HuH-7.5 (cell line): ENCODE measurements at places on chromosomes 1 and 21.

DNA sequence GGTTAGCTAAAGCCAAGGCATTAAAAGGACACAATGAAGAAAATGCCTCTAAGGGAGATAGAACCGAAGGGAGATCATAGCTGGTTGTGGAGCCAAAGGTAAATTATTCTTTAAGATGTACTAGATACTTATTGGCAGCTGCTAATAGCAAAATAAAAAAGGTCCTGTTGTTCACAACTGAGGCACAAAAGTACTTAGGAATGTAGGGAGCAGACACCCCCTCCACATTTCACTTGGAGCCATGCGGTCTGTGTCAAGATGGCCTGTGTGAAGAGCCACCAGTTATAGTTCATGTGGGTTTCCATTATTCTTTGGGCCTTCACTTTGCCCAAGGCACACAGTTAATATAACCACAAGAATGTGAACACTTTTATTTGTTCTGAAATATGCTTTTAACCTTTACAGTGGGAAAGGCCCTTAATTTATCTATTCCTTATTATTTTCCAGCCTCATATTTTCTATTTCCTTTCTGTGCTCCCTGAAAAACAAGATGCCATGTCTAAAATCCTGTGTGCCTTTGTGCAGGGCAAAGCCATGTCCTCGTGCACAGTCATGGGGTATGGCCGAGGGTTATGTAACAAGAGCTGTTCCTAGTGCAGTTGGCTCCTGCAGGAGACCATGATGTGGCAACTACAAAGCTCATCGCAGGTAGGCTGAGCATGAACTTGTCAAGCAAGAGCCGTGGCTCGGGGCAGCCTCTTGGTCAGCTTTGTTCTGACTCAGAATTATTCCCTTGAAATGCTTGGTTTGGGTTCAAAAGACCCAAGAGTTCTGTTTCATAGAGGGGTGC is 16.2 kb upstream of the WDR26 start:
- DNase-seq = no peak

DNA sequence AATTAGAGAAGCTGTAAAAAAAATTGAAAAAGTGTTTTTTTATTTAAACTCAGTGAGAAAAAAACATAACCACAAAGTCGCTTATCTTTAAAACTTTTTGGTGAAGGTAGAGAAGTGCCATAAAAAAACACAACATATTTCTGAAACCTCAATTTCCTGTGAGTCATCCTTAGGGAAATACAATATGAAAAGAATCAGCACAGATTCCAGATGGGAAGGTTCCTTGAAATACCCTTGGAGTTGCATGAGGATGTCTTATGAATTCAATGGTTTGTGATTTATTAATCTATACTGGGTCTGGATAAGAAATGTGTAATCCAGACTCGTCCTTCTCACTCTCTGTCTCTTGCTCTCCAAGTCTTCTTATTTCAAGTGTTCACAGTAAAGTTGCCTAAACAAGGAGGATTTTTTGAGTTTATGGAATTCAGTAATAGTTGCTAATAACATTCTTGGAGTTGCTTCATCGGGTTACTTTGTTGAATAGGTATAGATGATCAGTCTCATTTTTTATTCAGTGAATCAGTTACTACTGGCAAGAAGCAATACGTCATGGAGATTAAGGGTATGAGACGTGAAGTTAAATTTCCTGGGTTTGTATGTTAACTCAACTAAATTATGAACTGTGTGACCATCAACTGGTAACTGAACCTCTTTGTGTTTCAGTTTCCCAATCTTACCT is 191.4 kb downstream of the KCNK2 start:
- DNase-seq = no peak

DNA sequence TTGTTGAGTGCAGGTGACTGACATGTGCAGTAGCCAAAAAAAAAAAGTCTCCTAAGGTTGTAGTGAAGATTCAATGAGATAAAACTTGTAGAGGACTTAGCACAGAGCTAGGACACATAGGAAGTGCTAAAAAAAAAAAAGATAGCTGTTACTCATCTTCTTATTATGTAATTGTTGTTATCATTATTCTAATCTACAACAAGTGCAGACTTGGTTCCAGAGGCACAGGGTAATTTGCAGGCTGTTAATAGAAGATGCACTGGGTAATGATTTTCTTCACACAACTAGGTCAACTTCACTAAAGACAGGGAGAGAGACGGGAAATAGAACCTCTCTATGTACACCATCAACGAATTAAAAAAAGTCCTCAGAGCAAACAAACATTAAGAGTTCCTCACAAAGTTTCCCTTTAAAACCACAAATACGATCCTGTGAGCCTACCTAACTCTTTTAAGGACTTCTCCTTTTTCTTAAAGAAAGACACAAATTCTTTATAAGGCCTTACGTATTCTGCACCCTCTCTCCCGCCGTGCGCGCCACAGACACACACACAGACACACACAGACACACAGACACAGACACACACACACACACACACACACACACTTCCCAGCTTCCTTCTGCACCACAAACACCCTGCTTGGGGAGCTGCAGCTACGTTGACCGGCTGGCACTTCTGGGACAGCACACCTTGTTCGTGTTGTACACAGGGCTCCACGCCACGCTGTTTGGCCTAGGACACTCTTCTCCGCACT is 49.8 kb upstream of the GADD45A start:
- no peak for DNase-seq

DNA sequence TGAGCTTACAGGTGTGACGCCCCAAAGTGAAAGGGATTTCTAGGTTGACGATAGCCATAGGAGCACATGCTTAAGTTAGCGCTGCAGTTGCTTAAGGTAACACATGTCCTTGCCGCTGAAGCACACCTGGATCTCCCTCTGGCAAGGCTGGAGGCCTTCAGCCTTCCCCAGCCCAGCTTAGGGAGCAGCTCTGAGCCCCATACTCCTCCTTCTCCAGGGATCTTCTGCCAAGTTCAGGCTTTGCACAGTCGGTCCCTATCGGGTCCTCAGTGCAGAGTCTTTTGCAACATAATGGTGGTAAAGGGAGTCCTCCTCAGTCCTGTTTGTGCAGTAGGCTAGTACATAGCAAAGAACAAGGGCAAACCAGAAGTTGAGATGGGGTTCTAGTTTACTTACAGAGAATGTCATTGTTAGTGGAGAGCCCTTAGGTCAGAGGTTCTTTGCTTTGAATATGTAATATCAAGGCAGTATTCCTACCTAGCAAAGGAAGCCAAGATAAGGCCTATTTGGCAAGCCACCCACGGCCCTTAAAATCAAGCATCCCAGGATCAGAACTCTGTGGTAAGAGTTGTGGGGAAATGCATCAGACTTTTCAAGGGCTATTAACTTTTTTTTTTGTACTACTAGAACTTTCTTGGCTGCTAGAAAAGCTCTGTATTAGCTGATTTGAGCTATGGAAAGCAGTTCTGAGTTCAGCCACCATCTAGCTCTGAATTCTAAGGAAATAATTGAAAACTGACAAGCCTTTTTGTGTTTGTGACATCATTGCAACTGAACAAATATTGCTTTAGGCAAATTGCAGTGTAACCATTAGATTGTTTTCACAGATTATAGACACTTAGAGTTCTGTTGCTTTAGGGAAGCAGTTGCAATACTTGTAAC is 1.4 kb downstream of the EVA1C start:
- no peak for DNase-seq

DNA sequence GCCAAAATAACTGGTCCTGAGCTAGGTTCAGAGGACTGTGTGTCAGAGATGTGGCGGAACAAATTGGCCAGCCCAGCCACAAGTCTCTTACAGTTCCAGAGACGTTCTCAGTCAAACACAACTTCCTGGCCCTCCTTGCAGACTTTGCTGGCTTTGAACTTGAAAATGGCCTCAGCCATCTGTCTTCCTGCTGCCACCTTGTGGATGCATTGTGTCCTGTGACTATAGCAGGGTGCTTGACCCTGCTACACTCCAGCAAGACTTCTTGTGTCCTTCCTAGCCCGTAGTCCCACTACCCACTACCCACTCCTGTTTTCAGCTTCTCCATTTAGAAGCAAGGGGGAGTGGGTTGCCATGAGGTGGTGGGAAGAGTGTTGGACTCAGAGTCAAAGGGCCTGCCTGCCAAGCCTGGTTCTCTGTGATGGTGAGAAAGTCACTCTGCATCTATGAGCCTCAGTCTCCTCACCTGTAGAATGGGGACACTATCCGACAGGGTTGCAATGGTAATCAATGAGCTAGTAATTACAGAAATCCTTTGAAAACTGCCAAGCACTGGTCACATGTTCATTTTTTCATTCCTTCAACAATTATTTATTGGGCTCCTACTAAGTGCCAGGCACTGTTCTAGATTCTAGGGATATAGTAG is 109.9 kb downstream of the IGSF21 start:
- DNase-seq = peak; percentile 24

DNA sequence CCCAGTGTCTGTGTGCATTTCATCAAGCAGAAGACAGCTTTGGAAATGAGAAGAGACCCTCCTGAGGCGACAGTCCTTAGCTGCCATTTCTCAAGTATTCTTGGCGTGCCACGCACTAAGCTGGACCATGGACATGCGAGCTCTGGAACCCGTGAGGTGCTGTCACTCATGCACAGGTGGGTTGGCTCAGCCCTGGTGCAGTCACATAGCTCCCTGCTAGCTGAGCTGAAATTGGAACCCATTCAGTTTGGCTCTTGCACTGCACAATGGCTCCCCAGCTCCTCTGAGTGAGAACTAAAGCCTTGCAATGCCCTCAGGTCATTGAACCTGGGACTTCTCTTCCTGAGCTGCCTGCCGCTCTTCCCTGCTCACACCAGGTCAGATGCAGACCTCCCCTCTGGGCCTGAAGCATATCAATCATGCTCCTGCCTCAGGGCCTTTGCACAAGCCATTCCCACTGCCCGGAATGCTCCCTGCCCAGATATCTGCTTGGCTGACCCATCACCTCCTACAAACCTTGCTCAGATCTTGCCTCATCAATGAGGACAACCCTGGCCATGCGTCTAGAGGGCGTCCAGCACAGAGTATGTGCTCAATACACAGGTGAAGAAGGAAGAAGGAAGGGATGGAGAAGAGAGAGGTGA is 6.3 kb upstream of the SRARP start:
- no peak for DNase-seq

DNA sequence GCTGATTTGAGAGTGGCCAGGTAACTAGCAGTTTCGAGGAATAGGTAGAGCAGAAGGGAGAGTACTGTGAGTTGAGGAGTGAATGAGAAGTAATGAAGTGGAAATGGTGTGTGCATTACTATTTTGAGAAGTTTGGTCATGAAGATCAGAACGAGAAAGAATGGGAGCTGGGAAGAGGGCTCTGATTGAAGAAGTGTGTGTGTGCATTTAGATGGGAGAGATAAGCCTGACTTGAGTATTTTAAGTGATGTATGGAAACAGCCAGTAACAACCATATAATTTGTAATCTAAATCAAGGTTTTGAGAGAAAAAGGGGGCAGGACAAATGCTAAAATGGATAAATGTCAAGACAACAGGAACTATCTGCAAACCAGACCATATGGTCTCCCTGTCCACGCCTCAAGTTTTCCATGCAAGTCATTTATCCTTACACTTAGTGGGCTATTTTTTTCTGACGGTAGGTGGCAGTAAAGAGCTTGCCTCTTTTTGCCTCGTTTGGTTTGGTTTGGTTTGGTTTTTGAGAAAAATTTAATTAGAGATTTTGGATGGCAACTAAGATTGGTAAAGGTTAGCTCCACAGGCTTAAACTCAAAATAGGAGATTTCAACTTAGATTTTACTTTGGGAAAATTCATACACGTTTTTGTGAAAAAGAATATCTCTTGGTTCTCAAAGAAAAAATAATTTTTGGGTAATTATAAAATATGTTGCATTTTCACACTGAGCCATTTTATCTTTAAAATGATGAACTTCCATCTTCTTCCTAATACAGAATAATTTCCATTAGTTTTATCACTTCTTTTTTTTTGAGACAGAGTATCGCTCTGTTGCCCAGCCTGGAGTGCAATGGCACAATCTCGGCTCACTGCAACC is 9.5 kb upstream of the B3GALNT2 start:
- DNase-seq = peak; percentile 20

DNA sequence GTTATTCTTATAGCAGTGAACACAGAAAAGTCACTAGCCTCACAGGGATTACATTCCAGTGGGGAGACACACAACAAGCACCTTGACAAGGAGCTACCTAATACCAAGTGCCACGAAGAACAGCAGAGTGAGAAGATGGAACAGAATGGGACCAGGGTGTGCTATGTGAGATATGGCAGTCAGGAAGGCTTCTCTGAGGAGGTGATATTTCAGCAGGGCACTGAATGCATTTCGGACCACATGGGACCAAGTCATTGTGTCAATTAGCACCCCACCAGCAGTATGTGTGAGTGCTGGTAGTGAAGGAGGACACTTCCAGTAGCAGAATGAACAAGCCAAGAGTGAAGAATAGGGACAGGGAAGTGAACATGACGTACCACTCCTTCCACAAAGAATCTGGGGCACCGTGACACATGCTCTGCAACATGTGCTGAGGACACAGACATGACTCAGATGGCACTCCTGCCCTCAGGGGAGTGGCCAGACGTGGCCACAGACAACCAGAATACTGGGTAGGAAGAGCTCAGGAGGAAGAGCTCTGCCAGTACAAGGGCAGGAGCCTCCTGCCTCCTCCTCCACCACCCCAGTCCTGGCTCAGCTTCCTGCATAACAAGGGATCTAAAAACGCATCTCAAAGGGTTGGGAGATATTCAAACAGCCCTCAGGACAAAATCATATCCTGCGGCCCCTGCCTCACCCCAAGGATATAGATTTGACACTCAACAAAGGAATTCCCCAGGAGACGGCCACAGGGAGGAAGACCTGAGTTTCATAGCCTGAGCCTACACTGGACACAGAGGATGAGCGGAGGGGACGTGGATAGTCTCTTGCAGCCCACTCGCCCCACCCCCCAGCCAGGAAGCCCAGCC is 102.5 kb downstream of the TRABD2B start:
- DNase-seq = no peak

GRCh38 chr1:206609229-206609991 is 2.9 kb downstream of the EIF2D start:
- no peak for DNase-seq

DNA sequence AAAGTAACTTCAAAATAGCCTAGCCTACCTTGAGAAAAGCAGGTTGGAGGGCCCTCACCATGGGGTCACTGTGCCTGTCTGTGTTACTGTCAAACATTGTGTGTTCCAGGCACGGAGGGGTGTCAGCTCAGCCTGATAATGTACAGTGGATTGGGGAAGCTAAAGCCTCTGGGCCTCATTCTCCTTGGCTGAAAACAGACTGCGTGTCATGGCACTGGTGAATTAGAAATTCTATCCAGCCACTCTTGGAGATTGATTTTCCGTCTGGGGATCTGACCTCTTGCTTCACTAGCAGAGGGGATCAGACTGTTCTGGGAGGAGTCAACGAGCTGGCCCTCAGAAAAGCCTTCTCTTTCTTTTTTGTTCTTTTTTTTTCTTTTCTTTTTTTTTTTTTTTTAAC is 123.5 kb upstream of the HOOK1 start:
- DNase-seq = no peak

DNA sequence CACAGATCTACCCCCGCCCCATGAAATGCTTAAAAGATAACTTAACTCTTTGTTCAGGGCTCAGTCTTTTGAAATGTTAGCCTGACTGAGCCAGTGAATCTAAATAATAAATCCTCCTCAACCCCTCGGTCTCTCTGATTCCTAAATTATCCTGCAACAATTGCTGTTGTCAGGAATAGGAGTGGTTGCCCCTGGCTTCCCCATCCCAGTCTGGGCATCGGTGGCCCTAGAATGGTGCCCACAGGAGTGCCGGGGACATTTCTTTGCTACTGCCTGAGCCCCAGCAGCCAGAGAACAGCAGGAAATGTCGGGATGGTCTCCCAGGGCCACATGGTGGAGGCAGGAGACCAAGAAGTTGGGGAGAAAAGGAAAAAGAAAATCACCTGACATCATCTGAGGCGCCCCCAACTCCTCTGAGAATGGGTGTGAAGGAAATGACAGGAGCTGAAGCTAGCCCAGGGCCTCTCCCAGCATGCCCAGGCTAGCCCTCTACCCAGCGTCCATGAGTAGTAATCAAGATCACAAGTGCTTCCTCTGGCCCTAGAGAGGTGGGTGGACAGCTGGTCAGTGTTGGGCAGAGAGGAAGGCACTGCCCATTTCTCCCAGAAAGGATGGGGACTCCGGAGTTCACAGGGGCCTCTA is 1.6 kb downstream of the PADI4 start:
- no peak for DNase-seq
